Suppressor macrophage (primary cell): ENCODE measurements at places on chromosomes 11 and 22.

DNA sequence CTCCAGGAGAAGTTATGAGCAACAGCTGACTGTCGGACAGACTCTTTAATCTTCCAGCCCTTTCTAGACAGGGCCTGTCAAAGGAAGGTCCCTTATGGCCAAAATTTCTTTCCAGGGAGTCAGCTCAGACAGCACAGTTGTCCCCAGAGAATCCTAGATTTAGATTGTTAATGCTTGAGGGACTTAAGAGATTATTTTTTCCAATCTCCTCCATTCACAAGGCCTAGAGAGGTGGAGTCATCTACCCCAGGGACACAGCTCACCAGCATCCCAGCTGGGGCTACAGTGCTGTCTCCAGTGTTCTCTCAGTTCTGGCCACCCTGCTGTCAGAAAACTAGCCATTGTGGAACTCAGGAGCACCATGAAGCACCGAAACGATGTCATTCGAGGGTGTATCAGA is 7.8 kb downstream of the DSCAML1 start:
- no peak for DNase-seq

- DNase-seq, result no peak
Measured at GRCh38 chr11:130190371-130190881, 30.8 kb downstream of the ST14 start.

- no peak for DNase-seq
Measured at GRCh38 chr11:44946263-44946662, 4.4 kb downstream of the TP53I11 start.

- no peak for DNase-seq
Measured at GRCh38 chr22:32720924-32721323, 80.6 kb upstream of the TIMP3 start.

- no peak for DNase-seq
Measured at GRCh38 chr11:17432002-17432401, 43.5 kb upstream of the KCNJ11 start.

DNA sequence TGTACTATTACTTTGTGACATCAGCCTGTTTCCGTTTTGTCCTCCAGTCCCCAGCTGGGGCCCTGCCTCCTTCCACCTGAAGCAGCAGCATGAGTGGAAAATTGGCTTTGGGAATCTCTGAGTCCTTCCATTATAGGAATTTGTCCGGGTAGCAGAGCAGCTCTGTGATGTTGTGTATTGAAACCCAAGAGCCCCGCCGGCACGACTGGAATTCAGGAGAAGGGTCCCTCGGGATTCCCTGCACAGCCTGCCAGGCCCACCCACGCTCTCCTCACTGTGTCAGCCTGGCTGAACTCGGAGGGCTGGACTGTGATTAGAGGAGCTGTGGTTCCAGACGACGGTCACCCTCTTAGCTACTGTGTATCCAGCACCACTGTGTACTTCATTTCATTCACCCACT is 18.8 kb upstream of the TSPAN18 start:
- DNase-seq, result no peak

- peak; percentile 74 for DNase-seq
Measured at GRCh38 chr11:34208266-34209135, 103.1 kb downstream of the NAT10 start.

GRCh38 chr11:78683774-78684173 is 109.1 kb upstream of the NARS2 start:
- DNase-seq, result no peak
